ENCODE measurements at places on chromosomes 2 and 18.
A peak's percentile ranks its signal among the peaks of the same experiment; 100 is the strongest.

DNA sequence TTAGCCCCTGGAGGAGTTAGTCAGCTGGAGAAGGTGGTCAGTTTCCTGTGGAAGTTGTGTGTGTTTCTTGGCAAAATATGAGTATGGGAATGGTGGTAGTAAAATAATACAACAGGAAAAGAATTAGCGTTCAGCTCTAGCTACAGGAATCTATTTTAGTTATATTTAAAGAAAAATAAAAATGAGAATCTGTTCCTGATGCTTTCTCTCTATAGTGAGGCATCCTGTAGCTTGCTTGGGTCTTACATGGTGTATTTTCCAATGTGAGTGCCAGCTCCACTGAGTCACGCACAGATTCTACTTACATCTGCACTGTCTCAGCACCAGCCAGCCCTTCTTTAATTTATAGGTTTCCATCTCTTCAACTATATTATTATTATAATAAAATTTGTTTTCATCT is 132.2 kb downstream of the BIRC6 start:
- DNase-seq, result no peak

GRCh38 chr2:96903815-96904214 is 33.9 kb upstream of the SEMA4C start:
- no peak for DNase-seq

DNA sequence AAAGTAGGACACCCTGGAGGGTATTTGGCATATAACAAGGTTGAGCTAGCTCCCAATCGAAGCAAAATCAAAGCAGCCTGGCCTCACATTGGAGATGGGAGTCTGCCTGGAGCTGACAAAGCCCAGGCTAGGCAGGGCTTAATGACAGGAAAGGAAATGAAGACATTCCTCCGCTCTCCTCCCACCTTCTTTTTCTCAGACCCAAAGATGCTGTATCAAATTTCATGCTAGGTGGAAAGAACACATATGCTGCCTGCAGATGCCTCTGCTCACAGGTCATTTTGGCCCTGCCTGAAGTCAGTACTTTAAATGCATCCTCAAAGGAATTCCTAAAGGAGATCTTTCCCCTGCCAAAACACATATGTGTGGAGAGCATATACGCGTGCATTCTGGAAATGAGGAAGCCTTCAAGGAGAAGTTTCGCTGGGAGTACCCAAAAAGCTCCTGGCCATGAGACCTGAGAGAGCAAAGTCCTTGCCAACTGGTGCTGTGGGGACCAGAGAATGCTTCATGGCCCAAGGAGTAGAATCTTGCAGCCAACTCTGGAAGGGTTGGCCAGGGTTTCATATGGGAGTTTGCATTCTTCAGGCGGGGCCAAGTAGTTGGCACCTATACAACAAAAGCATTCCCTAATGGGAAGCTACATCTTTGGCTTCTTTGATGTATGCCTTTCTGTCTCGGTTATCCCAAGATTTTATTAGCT is 88.0 kb downstream of the AQP4 start:
- no peak for DNase-seq

- peak; percentile 27 for DNase-seq
Measured at GRCh38 chr2:152098496-152099366, at the start of gene CACNB4. Gene CACNB4, minus strand, starts transcription at chr2:152099044.

DNA sequence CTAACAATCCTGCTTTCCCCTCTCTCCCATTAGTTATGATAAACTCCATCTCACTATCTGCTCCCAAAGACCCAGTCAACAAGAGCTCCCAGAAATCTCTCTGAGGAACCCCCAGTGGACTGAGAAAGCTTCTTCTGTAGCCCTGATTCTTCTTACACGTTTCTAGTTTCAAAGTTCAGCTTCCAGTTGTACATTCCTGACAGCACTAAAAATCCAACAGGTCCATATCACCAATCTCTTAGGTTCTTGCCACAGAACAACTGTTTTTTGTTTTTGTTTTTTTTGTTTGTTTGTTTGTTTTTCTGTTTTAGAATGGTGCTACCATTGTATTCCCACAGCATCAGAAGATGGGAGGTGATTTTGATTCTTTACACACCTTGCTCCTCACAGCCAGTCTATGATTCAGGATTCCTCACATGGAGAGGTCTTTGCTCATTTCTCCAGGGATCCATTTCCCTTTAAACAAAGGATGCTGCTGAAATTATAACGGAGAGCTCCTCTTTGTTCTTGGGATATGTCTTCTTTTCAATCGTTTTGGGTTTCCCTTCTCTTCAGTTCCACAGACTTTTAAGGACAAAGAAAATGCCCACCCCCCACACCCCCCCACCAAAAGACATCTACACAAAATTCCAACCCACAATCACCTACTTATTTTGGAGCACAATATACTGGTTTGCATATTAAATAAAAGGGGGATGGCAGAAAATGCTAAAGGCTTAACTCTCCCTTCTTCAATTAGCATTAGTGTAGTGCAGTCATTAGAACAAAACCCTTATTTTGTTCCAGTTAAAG is 56.0 kb upstream of the COBLL1 start:
- DNase-seq, result no peak

DNA sequence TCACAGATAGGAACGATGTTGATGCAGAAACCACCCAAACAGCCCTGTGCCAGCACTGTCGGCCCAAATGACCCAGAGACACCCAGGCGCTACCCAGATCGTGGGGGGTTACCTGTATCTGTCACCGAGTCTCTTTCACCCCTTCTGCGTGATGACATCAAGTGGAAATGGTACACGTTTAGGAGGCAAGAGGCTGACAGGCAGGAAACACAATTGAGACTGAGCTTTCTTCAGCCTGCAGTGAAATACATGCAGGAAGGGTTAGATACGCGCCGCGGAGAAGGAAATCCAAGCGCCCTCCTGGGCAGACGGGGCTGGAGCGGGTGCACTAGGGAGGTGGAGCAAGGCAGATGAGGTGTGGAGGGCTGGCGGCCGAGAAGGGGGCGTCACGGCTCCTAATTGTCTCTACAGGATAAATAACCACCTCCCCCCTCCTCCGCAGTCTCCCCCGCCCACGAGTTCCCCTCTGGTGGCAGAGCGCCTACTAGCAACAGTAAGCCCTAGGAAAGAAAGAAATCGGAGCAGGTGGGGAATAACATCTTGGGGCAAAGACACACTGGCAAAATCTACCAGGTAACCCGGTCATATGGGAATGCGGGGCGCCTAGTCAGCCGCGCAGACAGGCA is at the start of gene RNF152:
Gene RNF152, minus strand, starts transcription at position 325 of the 626 bp plus-strand sequence. CDS start 76,544 bp downstream, outside the sequence.
- peak; percentile 34 for DNase-seq

DNA sequence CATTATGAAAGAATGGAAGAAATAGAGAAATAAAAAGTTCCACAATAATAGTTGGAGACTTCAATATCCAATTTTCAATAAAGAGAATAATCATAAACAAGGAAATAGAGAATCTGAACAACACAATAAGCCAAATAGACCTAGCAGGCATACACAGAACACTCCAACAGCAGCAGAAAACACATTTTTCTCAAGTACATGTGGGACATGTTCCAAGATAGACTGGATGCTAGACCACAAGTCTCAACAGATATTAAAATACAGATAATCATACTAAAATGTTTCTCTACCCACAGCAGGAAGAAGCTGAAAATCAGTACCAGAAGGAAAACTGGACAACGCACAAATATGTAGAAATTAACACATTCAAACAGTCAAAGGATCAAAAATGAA is 113.9 kb downstream of the USP34 start:
- peak; percentile 3 for DNase-seq

GRCh38 chr2:120830096-120830830 is 94.6 kb downstream of the GLI2 start:
- DNase-seq, result no peak

DNA sequence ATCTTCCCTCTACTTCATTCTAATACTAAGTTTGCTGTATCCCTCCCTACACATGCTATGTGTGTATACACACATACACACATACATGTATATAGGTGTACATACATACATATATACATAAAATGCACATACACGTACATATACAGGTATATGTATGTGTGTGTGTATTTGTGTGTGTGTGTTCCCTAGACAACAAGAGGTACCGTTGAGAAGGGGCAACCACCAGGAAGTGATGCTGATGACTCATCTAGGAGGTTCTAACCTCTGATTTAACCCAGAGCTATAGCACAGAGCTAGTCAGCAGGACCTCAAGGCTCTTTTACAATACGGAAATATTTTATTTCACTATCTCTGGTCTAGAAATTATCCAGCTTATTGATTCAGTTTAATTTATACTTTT is 139.2 kb downstream of the LAMA3 start:
- DNase-seq, result no peak

- DNase-seq, result no peak
Measured at GRCh38 chr2:71897137-71897480, 250.6 kb downstream of the CYP26B1 start.

- DNase-seq, result peak; percentile 33
Measured at GRCh38 chr2:150732064-150732463, 244.6 kb upstream of the RND3 start.

Measured in AG08396 (cell line).